HepG2 (cell line): ENCODE measurements at places on chromosomes 5 and 9.

- DNase-seq, result no peak
Observed at GRCh38 chr9:71119746-71120145, 1.7 kb downstream of the TRPM3 start.

DNA sequence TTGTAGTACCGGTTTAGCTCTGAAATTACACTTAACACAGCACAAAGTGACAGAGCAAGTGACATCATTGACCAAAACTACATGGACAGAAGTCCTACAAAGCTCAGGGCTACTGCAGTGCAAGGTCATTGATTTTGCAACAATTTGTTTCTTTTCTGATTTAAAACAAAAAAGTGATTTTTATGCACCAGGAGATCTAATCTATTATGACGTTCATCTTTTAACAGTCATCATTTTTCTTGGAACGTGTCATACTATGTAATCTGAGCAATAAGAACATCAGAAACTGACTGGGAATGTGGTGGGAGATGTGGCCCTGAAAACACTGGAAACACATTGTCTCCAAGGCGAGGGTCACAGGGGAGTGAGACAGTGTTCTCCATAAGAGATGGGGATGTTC lies 17.4 kb upstream of the ZFAND5 start:
- DNase-seq, result no peak

DNA sequence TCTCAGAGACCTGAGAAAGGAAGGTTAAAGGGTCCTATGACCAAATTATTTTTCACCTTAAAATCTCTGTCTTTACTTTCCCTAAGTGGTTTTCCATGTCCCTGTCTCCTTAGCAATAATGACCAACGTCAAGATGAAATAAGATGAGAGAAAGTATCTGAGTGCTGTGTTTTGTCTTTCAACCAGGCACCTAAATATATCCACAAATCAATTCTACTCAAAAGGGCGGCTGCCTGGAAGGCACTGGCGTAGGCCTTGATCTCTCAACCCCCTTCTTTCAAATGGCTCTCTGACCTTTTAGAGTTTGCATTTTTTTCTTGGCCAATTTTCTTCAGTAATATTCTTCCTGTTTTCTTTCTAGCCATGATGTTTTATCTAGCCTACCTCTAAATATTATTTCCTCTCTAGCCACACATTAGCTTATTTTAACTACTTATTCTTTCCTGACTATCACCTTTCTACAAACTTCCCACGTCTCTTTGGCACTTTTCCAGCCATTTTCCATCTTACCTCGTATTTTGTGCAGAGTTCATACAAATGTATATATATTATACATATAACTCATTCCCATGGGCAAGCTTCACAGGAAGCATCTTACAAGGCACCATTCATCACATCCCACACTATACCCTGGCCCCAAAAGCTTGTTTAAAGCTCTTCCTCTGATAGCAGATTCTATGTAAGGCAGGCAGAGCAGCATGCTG lies 204.5 kb downstream of the SNX18 start:
- DNase-seq, result no peak

DNA sequence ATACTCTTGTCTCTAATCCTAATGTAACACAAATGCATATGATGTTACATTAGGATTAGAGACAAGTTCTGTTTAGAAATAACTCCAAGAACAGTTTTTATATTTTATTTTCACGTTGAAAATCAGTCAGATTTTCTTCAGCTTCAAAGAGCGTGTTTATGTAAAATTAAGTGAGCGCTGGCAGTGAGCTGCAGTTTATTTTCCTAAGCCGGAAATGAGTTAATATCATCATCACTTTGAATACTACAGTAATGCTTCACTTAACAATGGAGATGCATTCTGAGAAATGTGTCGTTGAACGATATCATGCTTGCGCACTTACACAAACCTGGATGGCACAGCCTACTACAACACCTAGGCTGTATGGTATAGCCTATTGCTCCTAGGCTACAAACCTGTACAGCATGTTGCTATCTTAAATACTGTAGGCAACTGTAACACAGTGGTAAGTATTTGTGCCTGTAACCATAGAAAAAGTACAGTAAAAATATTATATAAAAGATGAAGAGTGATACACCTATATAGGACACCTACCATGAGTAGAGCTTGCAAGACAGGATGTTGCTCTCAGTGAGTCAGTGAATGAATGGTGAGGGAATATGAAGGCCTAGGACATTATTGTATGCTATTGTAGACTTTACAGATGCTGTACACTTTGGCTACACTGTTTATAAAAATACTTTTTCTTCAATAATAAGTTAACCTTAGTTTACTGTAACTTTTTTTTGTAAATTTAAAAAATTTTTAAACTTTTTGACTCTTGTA lies 65.9 kb upstream of the C5orf46 start:
- DNase-seq, result no peak

DNA sequence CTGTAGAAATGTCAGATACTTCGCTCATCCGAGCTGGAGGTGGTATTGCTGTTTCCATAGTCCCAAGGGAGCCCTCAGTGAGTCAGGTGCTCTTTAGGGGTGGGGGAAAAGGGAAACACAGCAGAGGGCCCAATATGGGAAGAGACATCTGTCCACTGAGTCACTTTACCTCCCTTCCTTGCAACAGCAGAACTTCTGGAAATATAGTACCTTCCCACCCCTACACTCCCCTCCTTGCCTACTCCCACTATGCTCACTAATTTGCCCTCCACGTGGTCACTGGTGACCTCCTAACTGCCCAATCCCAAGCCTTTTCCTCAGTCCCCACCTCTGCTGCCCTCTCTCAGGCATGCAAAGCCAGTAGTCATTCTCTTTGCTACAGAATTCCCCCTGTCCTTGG lies 1.9 kb downstream of the HK3 start:
- no peak for DNase-seq
